Foreskin fibroblast (primary cell): ENCODE measurements at places on chromosomes 11 and 22.

GRCh38 chr11:2256293-2256913, 14.0 kb downstream of the ASCL2 start:
- no peak for DNase-seq

- peak; percentile 77 for DNase-seq
Observed at GRCh38 chr11:36312611-36313472, 16.8 kb downstream of the PRR5L start.

DNA sequence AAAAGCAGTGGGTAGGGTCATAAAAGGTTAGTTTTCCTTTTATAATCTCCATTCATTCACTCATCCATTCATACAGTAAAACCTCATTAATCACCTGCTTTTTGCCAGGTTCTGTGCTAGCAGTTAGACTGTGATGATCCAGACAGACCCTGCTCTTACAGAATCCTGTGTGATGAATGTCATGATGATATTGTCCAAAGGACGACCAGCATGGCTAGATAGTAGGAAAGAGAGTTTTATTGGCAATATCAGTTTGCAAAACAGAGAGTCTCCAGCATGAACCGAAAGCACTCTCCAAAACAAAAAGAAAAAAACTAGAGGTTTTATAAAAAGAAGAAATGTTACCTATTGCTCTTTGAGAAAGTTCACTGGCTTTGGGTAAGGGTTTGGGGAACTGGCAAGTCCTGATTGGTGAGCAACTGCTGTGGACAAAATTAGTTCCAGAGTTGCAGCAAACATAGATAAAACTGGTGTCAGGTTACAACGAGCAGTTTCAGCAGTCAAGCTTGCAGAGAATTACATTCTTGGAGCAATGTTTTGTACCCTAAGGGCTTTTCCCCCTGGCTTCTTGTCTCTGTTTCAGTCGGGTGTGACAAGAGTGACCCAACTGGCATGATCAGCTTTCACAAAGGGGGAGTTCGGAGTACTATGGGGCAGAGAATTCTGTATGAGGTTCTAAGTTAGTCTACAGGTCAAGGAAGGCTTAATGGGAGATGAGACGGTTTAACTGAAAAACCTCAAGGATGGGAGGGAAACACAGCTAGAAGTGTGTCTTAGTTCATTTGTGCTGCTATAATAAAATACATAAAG, 58.3 kb downstream of the HSD17B12 start:
- peak; percentile 87 for DNase-seq

DNA sequence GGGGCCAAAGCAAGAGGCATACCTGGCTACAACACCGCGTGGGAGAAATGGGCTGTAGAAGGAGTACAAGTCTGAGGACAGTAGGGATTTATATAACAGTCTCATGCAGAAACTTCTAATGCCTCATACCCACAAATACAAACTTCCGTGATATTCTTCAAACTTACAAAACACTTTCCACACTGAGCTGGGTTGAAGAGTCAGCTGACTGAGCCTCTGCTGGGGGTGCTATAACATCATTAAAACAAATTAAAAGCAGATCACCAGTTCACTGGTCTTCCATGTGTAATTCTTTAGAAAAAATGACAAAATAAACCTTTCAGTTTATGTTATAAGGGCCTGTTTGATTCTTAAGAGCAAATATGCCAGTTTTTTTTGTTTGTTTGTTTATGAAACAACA, 92.0 kb downstream of the MUC15 start:
- no peak for DNase-seq

DNA sequence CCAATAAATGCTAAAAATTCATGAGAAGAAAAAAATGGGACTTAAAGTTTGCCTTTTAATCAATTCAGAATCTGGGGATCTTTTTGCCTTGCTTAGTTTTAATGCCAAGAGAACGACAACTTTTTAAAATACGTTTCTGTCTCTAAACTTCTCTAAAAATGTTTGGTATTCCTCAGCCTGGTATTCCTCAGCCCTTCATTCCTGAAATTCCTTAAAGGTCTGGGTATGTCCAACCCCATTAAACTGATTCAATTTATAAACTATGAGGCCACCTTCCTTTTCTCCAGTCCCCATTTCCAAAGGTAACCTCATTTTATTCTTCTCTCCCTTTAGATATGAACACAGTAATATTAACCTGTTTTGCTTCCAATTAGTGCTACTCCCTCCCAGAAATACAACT, 16.6 kb downstream of the POLA2 start:
- no peak for DNase-seq

DNA sequence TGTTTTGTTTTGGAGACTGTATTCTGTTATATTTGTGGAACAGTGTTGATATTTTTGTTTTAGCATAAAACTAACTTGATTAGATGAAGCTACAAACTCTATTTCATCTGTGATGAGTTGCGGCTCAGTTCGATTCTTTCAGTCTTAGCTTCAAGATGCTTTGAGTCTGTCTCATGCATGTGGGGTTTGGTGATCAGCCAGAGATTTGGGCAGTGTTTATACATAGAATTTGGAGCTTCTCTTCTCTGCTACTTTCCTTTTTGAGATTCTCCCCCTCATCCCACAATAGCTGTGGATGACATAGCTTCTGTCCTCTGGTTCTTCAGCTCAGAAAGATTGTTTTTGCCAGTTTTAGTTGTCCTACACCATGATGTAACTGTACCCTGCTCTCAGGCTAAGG, 90.4 kb downstream of the ARHGAP20 start:
- DNase-seq: no peak

DNA sequence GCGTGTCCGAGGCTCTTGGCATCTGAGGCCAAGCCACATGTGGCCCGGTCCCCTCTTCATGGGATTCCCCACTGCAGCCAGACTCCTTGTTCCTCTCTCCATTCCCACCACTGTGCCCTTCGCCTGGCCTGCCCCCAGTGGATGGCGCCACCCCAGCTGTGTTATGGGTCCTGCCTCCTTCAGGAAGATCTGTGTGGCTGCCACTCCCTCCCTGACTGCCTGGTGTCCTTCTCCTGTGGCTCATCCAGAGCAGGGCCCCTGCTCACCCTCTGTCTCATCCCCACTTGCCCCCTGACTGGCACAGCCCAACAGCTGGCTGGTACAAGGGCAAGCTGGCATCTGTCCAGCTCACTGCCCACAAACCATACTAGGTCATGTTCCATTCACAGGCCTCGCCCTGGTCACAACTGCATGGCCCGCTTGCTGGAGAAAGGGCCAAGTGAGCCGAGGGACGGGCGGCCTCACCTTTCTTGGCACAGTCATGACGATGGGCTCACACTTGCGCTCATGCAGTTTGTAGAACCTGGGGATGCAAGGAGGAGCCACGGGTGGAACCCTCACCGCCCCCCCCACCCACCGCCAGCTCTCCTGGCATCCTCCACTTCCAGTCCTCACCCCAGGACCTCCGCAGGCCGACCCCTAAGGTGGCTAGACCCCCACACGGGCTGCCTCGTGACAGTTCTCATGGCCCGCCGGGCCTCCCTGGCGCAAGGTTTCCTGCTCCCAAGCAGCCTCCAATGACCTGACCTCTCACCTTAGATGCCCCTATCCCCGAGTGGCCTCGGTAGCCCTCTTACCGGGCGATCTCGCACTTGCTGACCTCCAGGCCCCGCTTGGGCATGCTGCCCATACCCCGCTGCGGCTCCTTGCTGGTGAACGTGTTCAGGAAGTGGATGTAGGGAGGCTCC, 2.1 kb upstream of the PTPRCAP start:
- DNase-seq: peak; percentile 29

- no peak for DNase-seq
Observed at GRCh38 chr11:10534316-10534715, 6.7 kb downstream of the RNF141 start.

- no peak for DNase-seq
Observed at GRCh38 chr11:61113201-61113600, 10.9 kb downstream of the CD5 start.

- DNase-seq: no peak
Observed at GRCh38 chr11:114258696-114259095, 37.5 kb upstream of the NNMT start.

DNA sequence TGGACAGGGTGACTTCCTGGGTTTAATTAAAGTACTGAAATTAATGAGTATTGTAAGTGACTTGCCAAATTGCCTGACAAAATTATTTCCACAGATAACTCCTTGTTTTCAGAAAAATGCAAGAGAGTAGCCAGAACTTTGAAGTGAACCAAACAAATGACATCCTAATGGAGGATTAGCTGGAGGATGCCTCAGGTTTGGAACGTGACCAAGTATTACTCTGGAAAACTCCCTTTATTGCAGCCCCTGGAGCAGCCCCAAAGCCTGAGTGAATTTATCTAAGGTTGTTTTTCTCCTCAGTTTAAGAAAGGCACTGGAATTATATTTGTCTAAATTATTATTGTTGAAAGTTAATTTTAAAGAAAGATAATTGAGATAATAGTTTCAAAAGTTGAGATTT, 343.6 kb upstream of the MTNR1B start:
- DNase-seq: no peak

GRCh38 chr11:117144477-117145392, 648 bp downstream of the PAFAH1B2 start:
- peak; percentile 66 for DNase-seq

DNA sequence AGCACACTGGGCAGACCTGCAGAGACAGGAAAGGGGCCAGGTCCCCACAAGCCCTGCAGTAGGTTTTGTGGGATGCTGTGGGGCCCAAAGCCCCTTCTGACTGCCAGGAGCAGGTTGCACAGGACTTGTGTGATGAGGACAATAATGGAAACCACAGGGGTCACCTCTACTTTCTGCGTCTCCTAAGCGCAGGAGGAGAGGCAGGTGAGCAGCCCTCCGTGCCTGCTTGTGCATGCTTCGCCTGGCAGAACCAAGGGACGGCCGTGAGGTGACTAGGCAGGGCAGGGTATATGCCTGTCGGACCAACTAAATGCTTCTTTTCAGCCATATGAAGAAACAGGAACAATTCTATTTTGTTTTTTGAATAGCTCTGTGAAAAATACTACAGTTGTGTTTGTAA, 77.9 kb upstream of the PITPNB start:
- no peak for DNase-seq

- no peak for DNase-seq
Observed at GRCh38 chr11:79472819-79473529, 32.1 kb upstream of the TENM4 start.

DNA sequence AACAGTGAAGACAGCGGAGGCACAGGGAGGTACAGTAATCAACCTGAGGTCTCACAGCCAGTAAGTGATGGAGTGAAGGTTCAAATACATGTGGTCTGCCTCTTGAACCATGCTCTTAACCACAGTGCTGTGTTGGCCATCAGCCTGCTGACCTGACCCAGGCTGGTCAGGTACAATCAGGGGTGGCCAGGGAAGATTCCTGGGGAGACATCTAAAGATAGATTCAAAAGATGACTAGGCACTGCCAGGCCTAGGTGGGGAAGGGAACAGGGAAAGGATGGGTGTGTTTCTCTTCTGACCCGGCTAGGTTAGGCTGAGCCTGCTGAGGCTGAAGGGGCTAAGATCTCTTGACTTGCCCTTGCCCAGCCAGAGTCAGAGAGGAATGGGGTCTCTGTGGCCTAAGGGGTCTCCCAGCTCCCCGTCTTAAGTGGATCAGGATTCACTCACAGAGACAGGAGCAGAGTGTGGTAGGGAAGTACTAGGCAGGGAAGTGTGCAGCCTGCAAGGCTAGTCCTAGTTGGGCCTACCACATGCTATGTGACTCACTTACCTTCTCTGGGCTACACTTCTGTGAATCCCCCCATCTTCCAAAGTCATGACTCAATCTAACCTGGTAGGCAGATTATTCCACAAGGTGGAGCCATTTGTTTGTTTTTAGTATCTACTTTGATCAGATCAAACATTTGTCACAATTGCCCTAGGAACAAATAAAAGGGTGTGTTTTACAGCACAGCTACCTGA, 10.4 kb upstream of the SREBF2 start:
- DNase-seq: peak; percentile 68

GRCh38 chr11:19595499-19595839, 117.2 kb upstream of the NAV2 start:
- no peak for DNase-seq

DNA sequence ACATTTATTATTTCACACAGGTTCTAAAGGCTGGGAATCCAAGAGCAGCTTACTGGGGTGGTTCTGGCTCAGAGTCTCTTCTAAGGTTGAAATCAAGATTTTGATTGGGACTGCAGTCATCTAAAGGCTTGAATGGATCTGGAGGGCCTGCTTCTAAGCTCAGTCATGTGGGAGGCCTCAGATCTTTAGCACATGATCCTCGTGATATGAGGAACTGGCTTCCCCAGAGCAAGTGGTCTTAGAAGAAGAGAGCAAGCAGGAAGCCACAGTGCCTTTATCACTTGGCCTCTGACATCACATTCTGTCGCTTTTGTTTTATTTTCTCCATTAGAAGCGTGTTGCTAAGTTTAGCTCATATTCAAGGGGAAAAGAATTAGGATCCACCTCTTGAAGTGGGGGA, 88.9 kb downstream of the ARFGAP2 start:
- no peak for DNase-seq

DNA sequence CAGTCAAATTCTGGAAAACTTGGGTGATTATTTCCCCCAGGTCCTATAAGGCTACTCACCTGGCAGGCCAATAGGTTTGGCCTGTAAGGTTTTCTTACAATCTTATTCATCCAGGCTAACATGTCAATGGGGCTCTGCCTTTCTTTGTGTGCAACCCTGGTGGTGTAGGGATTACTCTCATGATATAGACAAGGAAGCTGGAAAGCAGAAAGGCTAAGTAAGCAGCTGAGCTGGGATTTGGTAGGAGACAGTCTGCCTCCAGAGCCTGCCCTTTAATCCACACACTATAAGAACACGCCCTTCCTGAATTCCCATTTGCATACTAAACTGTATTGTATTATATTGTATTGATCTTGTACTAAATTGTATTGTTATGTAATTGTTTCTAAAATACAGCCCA, 373.3 kb upstream of the CCDC90B start:
- DNase-seq: no peak

DNA sequence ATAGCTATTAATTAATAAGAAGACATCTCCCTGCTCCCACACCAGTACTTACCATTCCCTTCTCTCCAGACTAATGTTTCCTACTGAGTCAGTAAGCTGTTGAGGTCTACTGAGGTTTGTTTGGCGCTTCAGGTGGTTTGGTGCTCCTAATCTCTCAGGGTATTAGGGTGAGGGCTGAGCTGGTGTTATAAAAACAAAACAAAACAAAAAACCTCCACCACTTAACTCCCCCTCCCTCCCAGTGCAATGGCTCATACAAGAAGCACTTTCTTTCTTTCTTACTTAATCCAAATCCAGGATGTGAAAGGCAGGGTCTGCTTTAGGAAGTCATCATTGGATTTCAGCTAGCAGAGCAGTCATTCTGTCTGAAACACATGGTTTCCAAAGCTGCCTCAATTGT, 15.3 kb downstream of the CSTPP1 start:
- no peak for DNase-seq

DNA sequence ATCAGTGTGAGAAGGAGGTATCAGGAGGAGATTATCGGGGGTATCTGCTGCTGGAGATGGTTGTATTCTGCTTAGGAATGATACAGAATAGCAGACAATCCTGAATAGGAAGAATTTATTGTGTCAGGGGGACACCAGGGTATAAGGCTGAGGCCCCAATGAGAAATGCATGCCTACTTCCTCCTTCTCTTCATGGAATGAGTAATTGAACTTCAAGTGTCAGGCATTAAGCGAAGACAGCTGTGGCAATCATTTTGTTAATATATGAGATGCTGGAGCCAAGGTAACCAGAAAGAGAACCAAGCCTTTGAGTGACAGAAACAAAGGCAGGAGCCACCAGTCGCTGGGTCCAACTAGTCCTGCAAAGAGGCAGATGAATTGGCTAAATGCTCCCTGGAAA, 49.1 kb downstream of the KIRREL3 start:
- no peak for DNase-seq

- peak; percentile 79 for DNase-seq
Observed at GRCh38 chr22:20418211-20418788, 19.3 kb downstream of the SCARF2 start.
